Lung microvascular endothelial cell (primary cell): ENCODE measurements at places on chromosomes 2 and 18. TPM values are rescaled to one million over a fixed set of nuclear protein-coding genes. Genes with fewer than 3 reads are reported as not detected.
A peak's percentile ranks its signal among the peaks of the same experiment; 100 is the strongest.

DNA sequence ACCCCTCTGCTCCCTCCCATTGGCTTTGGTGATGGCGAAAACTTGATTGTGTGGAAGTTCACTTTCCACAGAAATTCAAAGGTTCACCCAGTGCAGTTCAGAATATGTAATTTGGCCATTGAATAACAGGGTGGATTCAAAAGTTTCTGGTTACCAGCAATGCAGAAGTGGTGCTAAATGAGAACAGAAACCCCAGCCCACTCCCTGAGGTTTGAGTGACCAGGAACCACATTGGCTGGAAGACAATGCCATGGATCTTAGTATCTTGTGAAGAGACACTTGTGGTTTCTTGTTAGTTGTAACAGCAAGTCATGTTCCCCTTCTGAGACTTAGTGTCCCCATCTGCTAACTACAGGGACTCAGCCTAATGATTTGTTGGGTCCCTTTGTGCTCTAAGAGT, 49.8 kb downstream of the QPCT start:
- DNase-seq = no peak

DNA sequence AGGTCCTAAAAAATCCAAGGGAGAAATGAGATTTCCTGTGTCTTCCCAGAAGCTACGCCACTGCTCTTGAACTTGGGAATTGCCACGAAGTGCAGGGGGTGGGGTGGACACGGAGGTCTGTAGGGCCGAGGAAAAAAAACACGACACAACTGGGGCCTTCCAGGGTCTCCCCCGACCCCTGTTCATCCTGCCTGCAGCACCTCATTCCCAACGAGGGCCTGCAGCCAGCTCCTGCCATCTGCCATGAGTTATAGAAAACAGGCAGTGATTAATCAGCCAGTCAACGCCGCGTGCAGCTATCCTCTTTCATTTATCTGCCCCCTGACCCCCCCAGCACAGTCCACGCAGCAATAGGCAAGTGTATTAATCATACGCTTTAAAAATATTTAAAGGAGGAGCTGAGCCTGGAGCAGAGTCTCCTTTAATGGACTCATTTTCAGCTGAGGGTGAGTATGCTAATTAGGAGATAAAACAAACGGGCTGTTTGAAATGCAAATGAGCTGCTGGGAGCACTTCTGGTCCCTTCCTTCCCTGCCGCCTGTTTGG, 209.9 kb downstream of the TFCP2L1 start:
- peak; percentile 83 for DNase-seq

The KRTCAP3 gene
- total RNA-seq = not detected in 2 replicates

The DYNAP gene
- total RNA-seq = not detected in 2 replicates

The DOCK10 gene
- 2.0 and 8.5 TPM in 2 replicates for total RNA-seq

DNA sequence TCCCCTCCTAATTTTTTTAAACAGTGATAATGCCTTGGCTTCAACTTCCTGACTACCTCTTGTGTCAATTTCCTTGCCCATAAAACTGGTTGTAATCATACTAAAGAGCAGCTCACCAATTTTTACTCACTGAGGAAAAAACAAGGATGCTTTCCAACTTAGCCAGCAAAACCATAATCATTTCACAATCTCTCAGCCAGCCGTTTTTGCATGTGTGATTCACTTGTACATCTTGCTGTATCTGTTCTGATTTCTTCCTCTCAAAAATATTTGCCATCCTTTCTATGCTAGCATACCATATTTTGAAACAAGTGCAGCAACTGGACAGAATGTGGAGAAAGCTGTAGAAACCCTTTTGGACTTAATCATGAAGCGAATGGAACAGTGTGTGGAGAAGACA, 60.7 kb downstream of the RAB27B start:
- no peak for DNase-seq

- peak; percentile 70 for DNase-seq
These were observed 30.5 kb upstream of the SNORC start for GRCh38 chr2:232839411-232840079.

- DNase-seq = peak; percentile 14
These were observed 45.3 kb upstream of the CCBE1 start for GRCh38 chr18:59742325-59743111.

The PJVK gene
- 0.20 and 0.44 TPM in 2 replicates for total RNA-seq
